ENCODE measurements at places on chromosomes 4 and X. TPM values are rescaled to one million over a fixed set of nuclear protein-coding genes. Genes with fewer than 3 reads are reported as not detected.

The PAGE4 gene
- not detected for total RNA-seq

The ODAPH gene
- not detected for total RNA-seq

The CORIN gene
- total RNA-seq = under 0.01 TPM

The ANXA3 gene
- total RNA-seq = 11.7 TPM

The DCAF4L1 gene
- total RNA-seq = 0.46 TPM

The PABPC1L2A gene
- total RNA-seq = not detected

The WDR17 gene
- 4.7 TPM for total RNA-seq

The FGFBP1 gene
- total RNA-seq = not detected

The TMEM255A gene
- total RNA-seq = 7.6 TPM

The CT47B1 gene
- not detected for total RNA-seq

The NEIL3 gene
- total RNA-seq = 8.9 TPM

All from melanocyte of skin (primary cell).